ENCODE measurements at places on chromosomes 6 and 20. TPM values are rescaled to one million over a fixed set of nuclear protein-coding genes. Genes with fewer than 3 reads are reported as not detected.

DNA sequence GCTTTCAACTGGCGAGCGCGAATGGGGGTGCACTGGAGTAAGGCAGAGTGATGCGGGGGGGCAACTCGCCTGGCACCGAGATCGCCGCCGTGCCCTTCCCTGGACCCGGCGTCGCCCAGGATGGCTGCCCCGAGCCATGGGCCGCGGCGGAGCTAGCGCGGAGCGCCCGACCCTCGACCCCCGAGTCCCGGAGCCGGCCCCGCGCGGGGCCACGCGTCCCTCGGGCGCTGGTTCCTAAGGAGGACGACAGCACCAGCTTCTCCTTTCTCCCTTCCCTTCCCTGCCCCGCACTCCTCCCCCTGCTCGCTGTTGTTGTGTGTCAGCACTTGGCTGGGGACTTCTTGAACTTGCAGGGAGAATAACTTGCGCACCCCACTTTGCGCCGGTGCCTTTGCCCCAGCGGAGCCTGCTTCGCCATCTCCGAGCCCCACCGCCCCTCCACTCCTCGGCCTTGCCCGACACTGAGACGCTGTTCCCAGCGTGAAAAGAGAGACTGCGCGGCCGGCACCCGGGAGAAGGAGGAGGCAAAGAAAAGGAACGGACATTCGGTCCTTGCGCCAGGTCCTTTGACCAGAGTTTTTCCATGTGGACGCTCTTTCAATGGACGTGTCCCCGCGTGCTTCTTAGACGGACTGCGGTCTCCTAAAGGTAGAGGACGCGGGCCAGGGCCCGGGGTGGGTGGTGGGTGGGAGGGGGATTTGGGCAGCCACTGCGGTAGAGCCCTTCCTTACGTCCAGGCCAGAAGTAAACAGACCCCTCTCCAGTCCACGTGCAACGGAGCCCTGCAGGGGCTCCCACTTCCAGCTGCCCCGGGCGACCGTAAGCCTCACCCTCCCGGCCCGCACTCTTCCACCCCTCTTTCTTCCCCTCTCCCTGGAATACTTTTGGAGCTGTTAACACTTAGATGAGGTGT is 998 bp downstream of the BMP2 start:
- DNase-seq: peak; percentile 31

DNA sequence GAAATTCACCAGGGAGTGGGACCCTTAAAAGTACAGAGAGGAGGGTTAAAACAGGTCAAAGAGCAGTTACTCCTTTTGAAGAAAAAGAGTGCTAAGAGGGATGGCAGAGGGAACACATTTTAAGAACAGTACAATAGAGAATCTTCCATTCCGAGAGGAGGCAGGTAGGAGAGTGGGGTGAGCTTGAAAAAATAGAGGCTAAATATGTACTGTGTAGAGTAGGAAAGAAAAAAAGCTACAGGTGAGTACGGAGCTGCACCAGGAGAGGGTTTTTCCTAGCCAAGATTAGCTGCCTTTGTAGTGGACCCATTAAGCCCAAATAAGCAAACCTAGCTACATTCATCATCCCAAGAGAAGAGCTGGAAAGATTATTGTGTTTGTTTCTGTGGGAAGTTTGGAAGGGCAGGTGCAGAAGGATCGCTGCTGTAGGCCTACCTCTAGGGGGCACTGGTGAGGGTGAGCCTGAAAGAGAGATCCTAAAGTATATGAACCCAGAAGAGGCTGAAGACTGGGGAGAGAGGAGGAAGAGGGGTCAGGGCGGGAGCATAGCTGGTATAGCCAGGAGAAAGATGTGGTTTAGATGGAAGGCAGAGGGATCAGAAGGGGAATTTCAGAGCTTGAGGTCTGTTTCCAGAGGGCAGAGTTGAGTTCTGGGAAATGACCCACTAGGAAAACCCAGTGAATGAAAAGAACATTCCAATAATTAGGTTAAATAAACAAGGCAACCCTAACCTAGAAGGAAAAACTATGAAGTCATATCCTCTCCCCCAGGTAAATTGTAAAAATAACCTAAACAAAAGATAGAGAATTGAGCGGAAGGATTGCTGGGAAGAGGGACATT is 50.2 kb upstream of the HINT3 start:
- DNase-seq: peak; percentile 55

- no peak for DNase-seq
Measured at GRCh38 chr6:149750136-149750609, 632 bp downstream of the PCMT1 start.

DNA sequence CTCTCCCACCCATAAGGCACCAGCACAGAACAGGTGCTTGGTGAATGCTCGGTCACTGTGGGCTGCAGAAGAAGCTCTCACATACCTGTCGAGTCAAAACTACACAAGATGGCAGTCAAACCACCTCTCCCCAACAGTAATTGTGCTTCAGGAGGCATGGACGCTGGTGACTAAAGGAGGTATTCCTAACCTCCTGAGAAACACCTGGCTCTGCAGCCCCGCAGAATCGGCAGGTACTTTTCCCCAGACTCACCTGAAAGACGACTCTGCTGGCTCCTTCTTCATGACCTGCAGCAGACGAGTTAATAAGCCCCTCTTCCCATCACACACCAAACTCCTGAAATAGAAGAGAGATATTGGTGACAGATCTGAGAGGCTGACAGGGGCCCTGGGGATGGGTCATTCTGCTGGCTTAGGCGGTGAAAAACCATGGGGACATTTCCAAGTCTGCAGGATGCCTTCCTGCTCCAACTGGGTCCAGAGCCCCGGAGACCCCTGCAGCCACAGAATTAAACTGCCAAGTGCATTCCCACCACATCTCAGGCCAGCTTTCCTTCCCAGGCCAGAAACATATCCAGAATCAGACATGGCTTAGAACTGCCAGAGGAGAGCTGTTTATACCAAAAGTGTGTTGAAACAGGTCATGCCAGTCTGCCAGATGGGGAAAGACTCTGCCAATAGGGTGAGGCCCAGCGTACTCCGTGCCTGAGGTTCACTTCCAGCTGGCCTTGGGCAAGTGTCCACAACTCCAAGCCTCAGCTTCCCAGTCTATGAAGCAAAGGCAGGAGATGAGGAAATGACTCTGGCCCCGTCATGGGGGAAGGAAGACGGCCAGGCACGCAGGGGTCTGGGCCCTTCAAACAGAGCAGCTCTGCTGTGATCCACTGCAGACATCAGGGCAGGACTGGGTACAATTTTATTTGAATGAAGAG is 53.0 kb downstream of the MYH7B start:
- DNase-seq: peak; percentile 60

DNA sequence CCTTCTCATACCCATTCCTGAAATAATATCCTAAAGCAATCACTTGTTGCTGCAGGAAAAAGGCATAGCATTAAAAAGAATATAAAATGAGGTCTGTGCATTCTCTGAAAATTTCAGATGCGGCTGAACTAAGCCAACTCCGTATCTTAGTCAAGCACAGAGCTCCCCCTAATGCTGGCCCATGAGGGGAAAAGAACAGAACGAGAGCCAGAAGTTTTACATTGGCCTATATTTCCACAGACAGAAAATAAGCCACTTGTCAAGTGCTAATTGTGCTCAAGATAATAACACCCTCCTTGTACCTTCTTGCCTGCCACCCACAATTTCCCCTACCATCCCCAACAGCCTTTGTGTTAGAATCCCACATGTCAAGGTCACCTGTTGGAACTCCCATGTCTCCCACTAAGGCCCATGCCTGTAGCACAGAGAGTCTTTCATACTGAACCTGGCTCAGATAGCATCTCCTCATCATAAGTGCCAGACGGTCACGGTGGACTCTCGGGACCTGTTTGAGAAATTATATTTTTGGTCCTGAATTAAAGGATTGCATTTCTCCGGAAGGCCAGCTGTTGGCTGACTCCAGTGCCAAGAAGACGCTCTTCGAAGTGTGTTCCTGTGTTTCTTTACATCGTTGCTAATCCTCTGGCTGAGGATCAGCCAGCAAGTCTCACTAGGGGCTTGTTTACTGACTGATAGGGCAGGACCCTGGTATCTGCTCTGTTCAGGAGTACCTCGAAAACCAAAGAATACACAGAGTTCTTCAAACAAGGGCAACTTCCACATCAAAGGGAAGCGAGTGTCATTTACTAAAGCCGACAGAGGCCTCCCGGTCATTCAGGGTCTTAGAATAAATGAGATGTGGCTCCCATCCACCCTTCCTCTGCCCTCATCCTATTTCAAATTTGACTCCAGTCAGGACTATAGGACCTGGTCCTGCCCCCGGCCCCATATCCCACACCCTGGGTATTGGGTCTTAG is 183.4 kb upstream of the FBXL4 start:
- DNase-seq: no peak

DNA sequence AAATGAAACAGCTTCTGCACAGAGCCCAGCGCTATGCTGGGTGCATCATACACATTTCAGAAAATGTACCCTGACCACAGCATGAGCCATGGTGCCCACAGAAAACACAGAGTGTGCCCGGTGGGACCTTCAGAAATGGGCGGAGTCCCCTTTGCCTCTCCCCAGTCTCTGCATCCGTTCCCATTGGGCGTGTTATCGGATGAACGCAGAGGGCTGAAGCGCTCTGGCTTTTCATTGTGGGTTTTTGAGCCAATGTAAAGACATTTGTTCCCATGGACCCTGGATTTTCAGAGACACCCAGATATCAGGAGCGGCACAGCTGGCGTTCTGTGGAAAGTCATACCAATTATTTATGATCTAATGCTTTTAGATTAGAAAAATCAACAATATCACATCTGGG is 99.8 kb downstream of the DACT2 start:
- DNase-seq: no peak

- no peak for DNase-seq
Measured at GRCh38 chr6:110486756-110487155, 10.3 kb upstream of the SLC22A16 start.

GRCh38 chr6:16827627-16828026 is 66.4 kb upstream of the ATXN1 start:
- no peak for DNase-seq

DNA sequence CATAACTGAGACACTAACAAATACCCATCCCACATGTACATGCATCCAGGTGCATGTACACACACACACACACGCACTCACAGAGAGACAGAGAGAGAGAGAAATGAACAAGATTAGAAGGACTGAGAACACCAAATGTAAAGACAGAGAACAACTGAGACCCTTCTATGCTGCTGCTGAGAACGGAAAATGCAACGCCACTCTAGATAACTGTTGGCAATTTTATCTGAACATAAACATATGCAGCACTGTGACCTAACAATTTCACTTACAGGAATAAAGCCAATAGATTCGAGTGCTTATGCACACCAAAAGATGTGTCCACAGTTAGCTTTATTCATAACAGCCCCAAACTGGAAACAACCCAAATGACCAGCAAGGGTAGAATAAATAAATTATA is 103.8 kb upstream of the LY86 start:
- no peak for DNase-seq

- DNase-seq: peak; percentile 76
Measured at GRCh38 chr6:13488015-13488895, 855 bp upstream of the GFOD1 start.

- no peak for DNase-seq
Measured at GRCh38 chr20:48024539-48024938, 239.3 kb upstream of the SULF2 start.

- DNase-seq: no peak
Measured at GRCh38 chr20:50099113-50099512, 13.8 kb downstream of the UBE2V1 start.

- DNase-seq: no peak
Measured at GRCh38 chr20:47574616-47575364, 73.1 kb downstream of the NCOA3 start.

GRCh38 chr6:158213925-158214674 is 46.0 kb downstream of the GTF2H5 start:
- DNase-seq: peak; percentile 63

DNA sequence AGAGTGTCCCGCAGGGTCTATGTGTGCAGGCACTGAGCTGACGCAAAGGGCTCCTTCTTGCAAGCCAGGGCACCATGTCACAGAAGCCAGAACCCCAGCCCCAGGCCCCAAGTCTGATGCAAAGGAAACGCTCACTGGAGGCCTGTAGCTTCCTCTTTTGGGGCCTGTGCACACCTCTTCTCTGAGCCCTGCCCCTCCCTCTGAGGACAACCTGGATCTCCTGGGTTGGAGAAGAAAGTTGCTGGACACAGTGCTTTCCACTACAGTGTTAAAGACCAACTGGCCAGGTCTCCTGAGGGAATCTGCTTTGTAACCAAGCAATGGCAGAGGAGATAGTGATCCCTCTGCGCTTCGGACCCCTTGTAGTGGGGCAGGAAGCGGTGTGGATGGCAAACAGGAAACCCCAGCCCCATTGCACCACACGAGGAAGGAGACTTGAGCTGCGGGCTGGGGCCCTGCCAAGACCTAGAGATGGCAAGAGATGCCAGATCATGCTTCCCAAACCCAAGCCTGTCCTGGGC is 90.0 kb downstream of the PRND start:
- peak; percentile 75 for DNase-seq

- no peak for DNase-seq
Measured at GRCh38 chr20:33401921-33402369, 626 bp upstream of the CDK5RAP1 start.

DNA sequence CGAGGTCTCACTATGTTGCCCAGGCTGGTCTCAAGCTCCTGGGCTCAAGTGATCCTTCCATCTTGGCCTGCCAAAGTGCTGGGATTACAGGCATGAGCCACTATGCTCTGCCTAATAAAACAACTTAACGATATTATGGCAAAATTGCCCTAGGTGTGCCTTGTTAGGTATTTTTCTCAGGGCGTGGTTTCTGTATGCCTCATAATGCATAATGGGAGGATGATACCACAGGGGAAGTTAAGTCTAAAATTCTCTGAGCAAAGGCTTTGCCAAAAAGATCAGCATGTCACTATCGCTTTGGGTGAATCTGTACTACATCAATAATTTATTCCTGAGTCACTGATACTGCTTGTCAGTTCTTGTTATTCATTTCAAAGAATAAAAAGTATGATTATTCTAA is 15.9 kb upstream of the LOC128125822 start:
- DNase-seq: no peak

MYH7B gene
- total RNA-seq: 82.3 TPM

MAP7 gene
- total RNA-seq: 2.3 TPM

PRR18 gene
- total RNA-seq: 0.65 TPM

Data from left cardiac atrium (tissue), 4 donors.